ENCODE measurements at places on chromosomes 11 and 22. TPM values are rescaled to one million over a fixed set of nuclear protein-coding genes. Genes with fewer than 3 reads are reported as not detected.

The SLC6A5 gene
- not detected for total RNA-seq

The OR52L1 gene
- total RNA-seq, result not detected

The PLAAT5 gene
- 0.88 TPM for total RNA-seq

The MS4A7 gene
- total RNA-seq, result 78.1 TPM

The MRPL11 gene
- total RNA-seq, result 33.5 TPM

The OR56A4 gene
- total RNA-seq, result not detected

The KDM4D gene
- total RNA-seq, result 0.45 TPM

The PSMC3 gene
- total RNA-seq, result 84.2 TPM

The SLC1A2 gene
- 1.1 TPM for total RNA-seq

The RFPL2 gene
- total RNA-seq, result not detected

The KDM4E gene
- not detected for total RNA-seq

The ARHGAP20 gene
- total RNA-seq, result 3.5 TPM

The TMEM134 gene
- 37.6 TPM for total RNA-seq

The PARVG gene
- 15.2 TPM for total RNA-seq

The IGF2 gene
- total RNA-seq, result 83.5 TPM

The TBX10 gene
- not detected for total RNA-seq

The TMA7B gene
- total RNA-seq, result 0.39 TPM

The CTSF gene
- total RNA-seq, result 38.3 TPM

The ANO1 gene
- 136 TPM for total RNA-seq

The CASTOR1 gene
- 13.5 TPM for total RNA-seq

The IRAG1 gene
- 518 TPM for total RNA-seq

The MLC1 gene
- total RNA-seq, result 0.16 TPM

The PIWIL4 gene
- 5.6 TPM for total RNA-seq

The NOL12 gene
- total RNA-seq, result 11.1 TPM

The APOBEC3F gene
- 6.3 TPM for total RNA-seq

The TRIM77 gene
- total RNA-seq, result not detected

The CDPF1 gene
- total RNA-seq, result 4.1 TPM

The OR51B4 gene
- not detected for total RNA-seq

The SLC17A6 gene
- total RNA-seq, result not detected

The KCTD14 gene
- total RNA-seq, result 1.7 TPM

The CYP2D6 gene
- 1.1 TPM for total RNA-seq

The ENTHD1 gene
- not detected for total RNA-seq

The CDHR5 gene
- not detected for total RNA-seq

The FAM180B gene
- total RNA-seq, result 4.8 TPM

The OR51E2 gene
- total RNA-seq, result 0.51 TPM

The CALCB gene
- 0.16 TPM for total RNA-seq

The BCL2L13 gene
- total RNA-seq, result 31.7 TPM

The NXPE2 gene
- 0.19 TPM for total RNA-seq

The BATF2 gene
- 3.6 TPM for total RNA-seq

The PTPN5 gene
- total RNA-seq, result 2.1 TPM

The FAM118B gene
- total RNA-seq, result 14.1 TPM

The NFAM1 gene
- 5.3 TPM for total RNA-seq

The CARD10 gene
- 24.9 TPM for total RNA-seq

The CATSPER1 gene
- 1.0 TPM for total RNA-seq
